ENCODE measurements at places on chromosomes 3 and 15.

DNA sequence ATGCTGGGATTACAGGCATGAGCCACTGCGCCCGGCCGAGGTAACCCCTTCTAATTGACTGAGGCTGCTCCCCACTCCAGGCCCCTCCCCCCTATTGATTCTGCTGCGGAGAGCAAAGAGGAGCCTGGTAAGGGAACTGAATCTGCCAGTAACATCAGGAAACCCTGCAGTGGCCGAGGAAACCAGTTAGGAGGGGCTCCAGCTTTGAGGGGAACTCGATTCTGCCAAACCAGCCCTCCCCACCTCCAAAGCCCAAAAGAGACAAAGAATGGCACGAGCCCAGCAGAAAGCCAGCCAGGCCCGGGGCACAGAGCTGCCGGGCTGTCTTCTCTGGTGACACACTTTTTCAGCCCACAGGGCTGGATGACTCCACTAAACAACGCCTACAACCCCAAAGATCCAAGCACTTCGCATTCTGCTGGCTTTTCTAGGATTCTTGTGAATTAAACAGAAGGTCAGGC is 15.0 kb upstream of the ACAD9 start:
- no peaks in the 10 kb centered on the region for H3K27me3 ChIP-seq
- H3K4me3 ChIP-seq, result no peak overlapping the region
- no peaks in the 10 kb centered on the region for H3K36me3 ChIP-seq
- DNase-seq, result no peak

GRCh38 chr3:146491303-146491702 is 21.9 kb upstream of the PLSCR2 start:
- H3K27me3 ChIP-seq, result no peaks in the 10 kb centered on the region
- no peak for DNase-seq
- H3K4me3 ChIP-seq, result no peak overlapping the region
- no peak overlapping the region for H3K27ac ChIP-seq
- no peaks in the 10 kb centered on the region for H3K36me3 ChIP-seq

DNA sequence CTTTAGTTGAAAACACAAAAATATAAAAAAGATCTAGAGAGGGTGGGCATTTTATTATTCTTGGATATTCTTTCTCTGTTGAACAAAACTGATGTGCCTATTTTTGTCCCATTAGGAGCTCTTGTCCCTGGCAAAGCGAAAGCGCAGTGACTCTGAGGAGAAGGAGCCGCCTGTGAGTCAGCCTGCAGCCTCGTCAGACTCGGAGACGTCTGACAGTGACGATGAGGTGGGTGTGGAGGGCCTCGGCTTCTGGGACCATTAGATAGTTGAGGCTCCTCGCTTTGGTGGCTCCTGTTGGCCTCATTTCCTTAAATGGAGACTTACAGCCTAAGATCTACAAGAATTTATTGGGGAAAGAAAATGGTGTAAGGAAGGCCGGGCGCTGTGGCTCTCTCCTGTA is 21.3 kb downstream of the RTF1 start:
- no peaks in the 10 kb centered on the region for H3K27me3 ChIP-seq
- DNase-seq, result no peak

GRCh38 chr15:29526802-29527201 is 257.2 kb upstream of the NSMCE3 start:
- H3K27me3 ChIP-seq, result no peaks in the 10 kb centered on the region
- no peaks in the 10 kb centered on the region for H3K4me1 ChIP-seq
- DNase-seq, result no peak
- H3K4me3 ChIP-seq, result no peak overlapping the region

- H3K4me3 ChIP-seq, result peak overlapping the region; percentile 92
- peaks cover 9% of the 10 kb centered on the region for H3K4me1 ChIP-seq
- no peaks in the 10 kb centered on the region for H3K27me3 ChIP-seq
- H3K36me3 ChIP-seq, result no peaks in the 10 kb centered on the region
Measured at GRCh38 chr15:78437107-78437761, 782 bp upstream of the IREB2 start.

DNA sequence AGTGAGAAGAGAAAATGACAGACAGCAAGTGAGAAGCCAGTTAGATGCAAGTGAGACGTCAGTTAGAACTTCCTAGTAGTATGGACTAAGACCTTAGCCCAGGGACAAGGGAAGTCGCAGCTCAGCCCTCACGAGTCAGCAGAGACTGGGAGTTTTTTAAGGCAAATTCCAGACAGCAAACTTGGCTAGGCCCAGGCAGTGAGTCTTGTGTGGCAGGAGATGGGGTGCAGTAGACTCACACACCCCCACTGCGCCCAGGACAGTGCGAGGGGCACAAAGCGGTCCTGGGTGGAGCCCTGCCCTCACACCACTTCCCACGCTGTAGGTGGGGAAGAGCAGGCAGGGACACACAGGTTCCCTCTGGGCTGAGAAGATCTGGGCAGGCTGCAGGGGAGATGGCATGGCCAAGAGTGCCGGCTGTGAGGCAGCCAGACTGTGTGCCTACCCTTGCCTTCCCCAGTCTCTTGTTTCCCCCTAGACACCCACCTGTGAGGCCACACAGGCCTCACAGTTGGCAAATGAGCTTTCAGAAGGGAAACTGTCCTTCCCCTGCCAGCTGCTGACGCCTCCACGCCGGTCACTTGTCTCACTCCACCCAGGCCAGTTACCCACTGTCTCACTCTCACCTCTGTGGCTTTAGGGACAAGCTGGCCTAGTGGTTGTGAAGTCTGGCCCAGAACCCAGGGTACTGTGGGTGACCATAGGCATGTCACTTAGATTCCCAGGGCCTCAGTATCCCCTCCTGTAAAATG is 13.7 kb upstream of the PRKCD start:
- H3K36me3 ChIP-seq, result no peaks in the 10 kb centered on the region
- H3K4me3 ChIP-seq, result no peak overlapping the region
- no peak for DNase-seq
- no peak overlapping the region for H3K27ac ChIP-seq
- H3K27me3 ChIP-seq, result no peaks in the 10 kb centered on the region

- H3K36me3 ChIP-seq, result no peaks in the 10 kb centered on the region
- H3K27ac ChIP-seq, result no peak overlapping the region
- no peak for DNase-seq
- no peaks in the 10 kb centered on the region for H3K4me1 ChIP-seq
Measured at GRCh38 chr3:189805375-189806067, 174.3 kb downstream of the TP63 start.

DNA sequence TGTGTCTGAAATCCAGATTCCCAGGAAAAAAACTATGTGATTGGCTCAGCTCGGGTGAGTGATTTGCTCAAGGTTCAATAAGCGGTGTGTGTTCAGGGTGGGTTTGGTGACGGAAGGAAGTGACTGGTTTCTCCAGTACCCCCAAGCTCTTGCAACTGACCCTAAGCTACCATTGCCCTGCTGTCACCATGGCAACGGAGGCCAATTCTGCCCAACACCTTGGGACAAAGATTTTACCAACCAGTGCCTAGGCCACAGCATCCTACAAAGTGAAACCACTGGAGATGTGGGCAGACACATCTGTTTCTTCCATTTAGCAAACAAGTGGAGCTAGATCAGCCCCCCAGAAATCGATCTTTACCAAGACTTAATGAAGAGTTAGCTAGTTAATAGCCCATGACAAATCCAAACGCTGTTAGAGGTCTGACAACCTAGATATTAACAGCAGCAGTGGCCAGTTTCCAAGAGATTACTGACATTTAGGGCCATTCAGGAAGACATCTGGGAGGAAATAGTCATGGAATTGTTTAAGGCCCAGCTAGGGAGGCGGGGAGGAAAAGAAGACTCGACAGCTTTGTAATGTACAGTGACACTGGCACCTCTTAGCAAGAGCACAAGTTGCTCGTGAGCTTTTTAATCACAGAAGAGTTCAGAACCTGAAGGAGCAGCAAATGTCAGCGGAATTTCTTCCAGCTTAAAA is 195.9 kb downstream of the SLCO3A1 start:
- H3K36me3 ChIP-seq, result no peaks in the 10 kb centered on the region
- no peak overlapping the region for H3K27ac ChIP-seq
- H3K4me1 ChIP-seq, result no peaks in the 10 kb centered on the region

- H3K27ac ChIP-seq, result no peak overlapping the region
- DNase-seq, result no peak
- H3K27me3 ChIP-seq, result no peaks in the 10 kb centered on the region
- H3K36me3 ChIP-seq, result no peaks in the 10 kb centered on the region
Measured at GRCh38 chr3:133509488-133509887, 64.0 kb upstream of the CDV3 start.

- H3K36me3 ChIP-seq, result no peaks in the 10 kb centered on the region
- no peak overlapping the region for H3K27ac ChIP-seq
- no peak for DNase-seq
Measured at GRCh38 chr3:178671377-178671776, 135.1 kb downstream of the KCNMB2 start.

DNA sequence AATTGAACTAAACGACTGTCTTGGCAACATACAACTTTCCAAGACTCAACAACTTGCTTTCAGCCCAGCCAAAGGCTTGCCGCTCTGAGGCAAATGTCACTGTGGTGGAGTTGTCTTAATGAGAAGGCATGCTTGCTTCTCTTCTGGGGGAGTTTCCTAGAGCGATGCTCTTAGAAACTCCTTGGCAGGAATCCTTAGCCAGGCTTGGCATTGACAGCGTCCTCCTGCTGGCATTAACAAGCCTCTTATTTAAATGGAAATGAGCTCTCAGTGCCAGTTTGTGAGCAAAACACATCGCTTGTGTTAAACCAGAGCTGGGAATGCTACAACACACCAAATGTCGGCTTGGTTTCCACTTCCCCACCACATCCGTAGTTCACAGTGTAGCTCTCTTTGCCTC is 265.5 kb upstream of the TPRG1 start:
- H3K36me3 ChIP-seq, result no peaks in the 10 kb centered on the region
- H3K4me3 ChIP-seq, result no peak overlapping the region
- DNase-seq, result no peak
- H3K27ac ChIP-seq, result no peak overlapping the region

GRCh38 chr15:70664494-70664893 is 98.9 kb downstream of the UACA start:
- no peak for DNase-seq
- peaks cover 20% of the 10 kb centered on the region for H3K36me3 ChIP-seq
- no peak overlapping the region for H3K4me3 ChIP-seq
- no peaks in the 10 kb centered on the region for H3K27me3 ChIP-seq
- no peak overlapping the region for H3K27ac ChIP-seq

DNA sequence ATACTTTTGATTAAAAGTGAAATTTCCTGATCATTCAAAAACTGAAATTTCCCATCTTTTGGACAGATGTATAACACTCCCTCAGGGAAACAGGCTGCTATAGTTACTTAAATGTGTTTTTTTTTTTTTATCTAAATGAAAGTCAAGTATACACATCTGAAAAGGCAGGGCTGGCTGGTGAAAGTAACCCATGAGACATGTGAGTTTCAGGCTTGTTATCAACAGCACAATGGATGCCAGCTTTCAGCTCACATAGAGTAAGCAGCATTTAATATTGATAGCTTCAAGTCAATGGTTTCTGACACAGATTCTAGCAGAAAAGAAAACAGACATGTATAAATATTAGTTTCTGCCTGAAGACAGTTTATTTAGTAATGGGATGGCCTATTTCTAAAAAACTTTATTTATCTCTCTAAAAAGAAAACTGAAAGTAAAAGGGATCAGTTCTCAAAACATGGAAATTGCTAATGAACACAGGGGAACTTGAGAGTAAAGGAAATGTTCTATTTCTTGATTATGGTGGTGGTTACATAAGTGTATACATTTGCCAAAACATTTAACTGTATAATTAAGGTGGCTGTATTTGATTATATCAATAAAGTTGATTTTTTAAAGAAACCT is 89.7 kb upstream of the CMC1 start:
- H3K4me1 ChIP-seq, result no peaks in the 10 kb centered on the region
- no peaks in the 10 kb centered on the region for H3K36me3 ChIP-seq
- H3K27me3 ChIP-seq, result no peaks in the 10 kb centered on the region

- no peak overlapping the region for H3K27ac ChIP-seq
- no peaks in the 10 kb centered on the region for H3K36me3 ChIP-seq
- H3K4me3 ChIP-seq, result no peak overlapping the region
- no peak for DNase-seq
- no peaks in the 10 kb centered on the region for H3K4me1 ChIP-seq
Measured at GRCh38 chr15:68346979-68347378, 69.4 kb downstream of the FEM1B start.

DNA sequence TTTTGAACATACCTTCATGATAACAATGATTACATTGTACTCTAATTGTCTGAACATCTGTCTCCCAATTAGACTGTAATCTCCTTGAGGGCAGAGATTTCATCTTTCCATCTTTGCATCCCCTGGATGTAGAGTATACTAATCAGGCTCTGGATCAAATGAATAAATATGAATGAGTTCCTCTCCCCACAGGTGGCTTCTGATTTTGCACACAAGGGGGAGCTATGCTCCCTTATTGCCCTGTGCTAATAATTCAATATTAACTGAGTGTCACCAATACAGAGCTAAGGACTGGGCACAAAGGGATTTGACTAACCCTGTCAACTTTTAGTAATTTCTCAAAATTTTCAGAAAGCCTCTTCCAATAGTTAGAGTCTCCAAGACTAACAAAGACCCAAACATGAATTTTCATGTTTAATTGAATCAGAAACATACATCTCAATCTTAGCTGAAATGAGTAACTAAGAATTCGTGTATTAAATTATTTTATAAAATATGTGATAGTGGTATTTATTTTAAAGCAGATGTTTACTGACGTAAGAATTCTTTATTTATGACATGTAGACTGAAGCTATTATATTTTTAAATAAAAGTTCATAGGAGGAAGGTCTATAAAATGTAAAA is 3.0 kb downstream of the DUOXA1 start:
- no peaks in the 10 kb centered on the region for H3K36me3 ChIP-seq
- H3K4me3 ChIP-seq, result no peak overlapping the region
- H3K27ac ChIP-seq, result no peak overlapping the region
- H3K27me3 ChIP-seq, result no peaks in the 10 kb centered on the region
- no peaks in the 10 kb centered on the region for H3K4me1 ChIP-seq

DNA sequence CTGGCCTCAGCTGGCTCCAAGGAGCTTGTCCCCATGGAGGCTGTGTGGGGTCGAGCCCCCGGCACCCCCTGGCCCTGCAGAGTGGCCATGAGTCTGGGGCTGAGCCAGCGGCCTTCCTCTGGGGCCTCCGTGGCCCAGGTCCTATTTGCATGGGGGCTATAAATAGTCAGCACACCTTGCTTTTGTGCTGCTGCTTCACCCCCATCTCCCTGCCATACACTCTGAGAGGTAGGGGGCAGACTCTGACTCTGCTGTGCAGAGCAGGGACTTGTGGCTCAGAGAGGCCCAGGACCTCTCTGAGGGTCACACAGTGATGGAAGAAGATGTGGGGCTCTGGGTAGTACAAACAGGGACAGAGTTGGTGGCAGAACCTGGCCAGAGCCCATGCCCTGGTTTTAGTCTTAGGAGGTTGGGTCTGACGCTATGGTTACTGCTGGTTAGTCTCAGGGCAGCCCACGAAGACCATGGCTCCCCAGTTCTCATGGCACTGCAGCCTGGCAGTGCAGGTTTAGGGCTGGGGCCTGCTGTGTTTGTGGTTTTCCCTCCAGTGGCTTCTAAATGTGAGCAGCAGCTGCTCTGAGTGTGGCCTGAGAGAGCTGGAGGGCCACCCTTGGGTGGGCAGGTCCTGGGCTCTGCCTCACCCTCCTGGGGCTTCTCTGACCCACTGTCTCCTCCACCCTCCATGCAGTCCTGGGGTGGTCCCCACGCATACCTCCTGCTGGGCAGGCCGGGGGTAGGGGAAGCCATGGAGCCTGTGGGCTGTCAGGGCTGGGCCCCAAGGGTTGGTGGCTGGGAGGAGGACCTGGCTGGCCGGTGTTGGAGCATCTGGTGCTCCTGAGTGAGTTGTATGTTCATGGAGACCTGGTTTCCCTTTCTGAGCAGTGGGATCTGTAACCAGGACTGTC is 13.6 kb downstream of the PRKCD start:
- peaks cover 2% of the 10 kb centered on the region for H3K36me3 ChIP-seq
- no peaks in the 10 kb centered on the region for H3K27me3 ChIP-seq
- no peak overlapping the region for H3K4me3 ChIP-seq
- no peaks in the 10 kb centered on the region for H3K4me1 ChIP-seq

GRCh38 chr3:159922193-159922840 is 66.3 kb upstream of the IL12A start:
- no peaks in the 10 kb centered on the region for H3K4me1 ChIP-seq
- no peaks in the 10 kb centered on the region for H3K36me3 ChIP-seq
- no peak overlapping the region for H3K4me3 ChIP-seq
- H3K27me3 ChIP-seq, result no peaks in the 10 kb centered on the region
- no peak overlapping the region for H3K27ac ChIP-seq

All from right lobe of liver (tissue), 6 donors.